ENCODE measurements at places on chromosomes 7 and 10. TPM values are rescaled to one million over a fixed set of nuclear protein-coding genes. Genes with fewer than 3 reads are reported as not detected.

DNA sequence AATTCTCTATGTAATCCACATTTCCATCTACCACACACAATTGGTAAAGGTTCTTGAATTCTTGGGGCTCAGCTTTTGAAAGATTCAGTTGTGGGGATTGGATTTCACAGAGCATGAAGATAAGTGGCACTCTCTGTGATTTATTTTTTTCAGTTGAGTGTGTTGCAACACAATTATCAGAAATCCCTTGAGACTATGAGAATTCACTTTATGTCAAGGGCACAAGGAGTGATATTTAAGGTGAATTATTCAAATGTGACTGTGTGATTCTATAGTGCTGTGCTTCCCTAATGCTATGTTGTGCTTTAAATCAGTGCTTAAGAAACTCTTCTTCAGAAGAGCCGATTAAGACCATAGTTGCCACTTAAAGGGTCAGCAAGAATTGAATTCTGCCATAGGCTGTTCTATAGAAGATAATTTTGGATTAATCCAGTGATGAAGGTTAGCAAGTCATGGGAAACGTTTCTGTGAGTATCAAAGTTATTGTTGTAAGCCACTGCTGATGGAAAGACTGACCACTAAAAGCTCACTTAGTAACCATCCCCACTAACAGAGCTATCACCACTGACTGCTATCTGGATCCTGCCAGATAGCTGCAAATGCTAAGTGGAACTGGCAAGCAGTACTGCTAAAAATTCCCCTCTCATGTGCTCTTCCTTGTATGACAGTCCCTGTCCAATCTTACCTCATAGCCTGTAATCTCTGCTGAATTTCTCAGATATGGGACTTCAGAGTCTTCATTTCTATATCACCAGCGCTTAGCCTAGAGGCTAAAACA lies 134.0 kb upstream of the SEMA3D start:
- no peak for DNase-seq

DNA sequence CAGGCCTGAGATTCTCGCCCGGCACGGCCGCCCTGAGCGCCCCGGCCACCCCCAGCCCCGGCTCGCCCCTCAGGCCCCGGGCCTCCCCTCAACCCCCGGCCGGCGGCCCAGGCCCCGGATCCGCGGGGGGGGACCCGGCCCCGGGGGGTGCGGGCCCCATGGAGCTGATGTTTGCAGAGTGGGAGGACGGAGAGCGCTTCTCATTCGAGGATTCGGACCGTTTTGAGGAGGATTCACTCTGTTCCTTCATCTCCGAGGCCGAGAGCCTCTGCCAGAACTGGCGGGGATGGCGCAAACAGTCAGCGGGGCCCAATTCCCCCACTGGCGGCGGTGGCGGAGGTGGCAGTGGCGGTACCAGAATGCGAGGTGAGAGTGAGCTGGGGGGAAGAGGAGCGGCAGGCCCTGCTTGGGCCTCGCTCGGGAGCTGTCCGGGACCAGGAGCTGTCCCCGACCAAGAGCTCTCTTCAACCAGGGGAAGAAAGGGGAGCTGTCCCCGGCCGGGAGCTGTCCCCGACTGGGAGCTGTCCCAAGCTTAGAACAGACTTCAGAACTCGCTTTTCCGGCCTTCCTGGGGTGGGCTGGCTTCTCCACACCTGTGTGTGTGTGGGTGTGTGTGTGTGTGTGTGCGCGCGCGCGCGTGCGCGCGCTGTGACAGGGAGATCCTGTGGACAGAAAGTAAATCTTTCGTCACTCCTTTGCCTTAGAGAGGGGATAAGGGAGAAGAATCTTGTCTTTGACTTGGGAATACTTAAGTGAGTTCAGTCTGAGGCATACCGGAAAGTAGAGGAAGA lies 510 bp downstream of the ZSWIM8 start:
- DNase-seq = no peak

- DNase-seq = no peak
Measured at GRCh38 chr10:129350690-129351089, 116.4 kb upstream of the MGMT start.

DNA sequence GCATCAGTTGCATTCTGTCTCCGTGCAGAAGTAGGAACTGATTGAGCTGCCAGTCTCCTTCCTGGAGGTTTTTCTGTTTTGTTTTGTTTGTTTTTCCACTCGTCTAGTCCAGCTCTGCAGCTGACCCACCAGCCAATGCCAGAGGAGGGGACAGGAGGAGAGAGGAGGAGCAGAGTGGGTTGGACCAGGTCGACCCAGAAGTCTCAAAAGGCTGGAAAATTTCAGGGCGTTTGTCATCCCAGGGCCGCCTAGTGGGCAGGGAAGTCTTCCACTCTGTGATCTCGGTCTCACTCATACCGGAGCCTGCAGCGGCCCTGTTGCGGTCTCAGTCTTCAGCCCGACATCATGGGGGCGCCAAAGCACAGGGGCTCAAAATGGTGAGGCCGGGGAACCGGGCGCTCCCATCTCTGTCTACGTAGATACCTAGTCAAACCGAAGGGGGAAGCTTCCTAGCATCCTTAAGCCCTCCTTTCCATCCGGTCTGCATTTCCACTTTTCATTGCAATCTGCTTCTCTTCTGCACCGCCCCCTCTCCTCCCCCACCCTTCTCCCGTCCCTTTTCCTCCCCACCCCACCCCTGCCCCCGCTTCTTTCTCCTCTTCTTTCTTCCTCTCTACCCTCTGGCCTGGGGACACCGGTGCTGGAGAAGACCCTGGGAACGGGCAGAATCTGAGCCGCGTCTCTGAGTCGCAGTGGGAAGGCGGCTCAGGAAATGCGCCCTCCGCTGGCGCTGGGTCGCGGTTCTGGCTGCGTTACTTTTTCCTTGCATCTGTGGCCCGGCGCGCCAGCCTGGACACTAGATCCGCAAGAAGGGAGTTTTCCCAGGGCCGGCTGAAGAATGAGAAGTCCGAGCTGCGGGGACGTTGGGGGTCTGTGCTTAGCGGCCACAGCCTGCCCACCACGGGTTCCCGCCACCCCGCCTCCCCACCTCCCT lies 16.2 kb upstream of the PAX2 start:
- no peak for DNase-seq

CTAGE8 gene
- 7.2 TPM for polyA plus RNA-seq

NAMPT gene
- 44.9 TPM for polyA plus RNA-seq

- DNase-seq = no peak
Measured at GRCh38 chr10:93152136-93152535, 78.4 kb downstream of the CYP26A1 start.

GRCh38 chr10:72702868-72703581 lies 11.1 kb downstream of the MCU start:
- DNase-seq = no peak

DNA sequence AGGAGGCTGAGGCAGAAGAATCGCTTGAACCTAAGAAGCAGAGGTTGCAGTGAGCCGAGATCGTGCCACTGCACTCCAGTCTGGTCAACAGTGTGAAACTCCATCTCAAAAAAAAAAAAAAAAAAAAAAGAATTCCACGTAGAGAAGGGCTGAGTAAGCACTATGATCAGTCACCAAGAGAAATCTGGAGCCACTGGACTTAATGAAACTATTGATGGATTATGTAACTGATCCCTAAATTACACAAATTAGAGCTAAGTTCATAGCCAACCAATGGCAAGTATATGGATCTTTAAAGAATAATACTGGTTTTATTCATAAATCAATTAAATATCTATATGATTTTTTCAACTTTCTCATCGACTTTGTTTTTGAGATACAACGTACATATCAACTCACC lies 72.2 kb upstream of the ABLIM1 start:
- DNase-seq = no peak

DNA sequence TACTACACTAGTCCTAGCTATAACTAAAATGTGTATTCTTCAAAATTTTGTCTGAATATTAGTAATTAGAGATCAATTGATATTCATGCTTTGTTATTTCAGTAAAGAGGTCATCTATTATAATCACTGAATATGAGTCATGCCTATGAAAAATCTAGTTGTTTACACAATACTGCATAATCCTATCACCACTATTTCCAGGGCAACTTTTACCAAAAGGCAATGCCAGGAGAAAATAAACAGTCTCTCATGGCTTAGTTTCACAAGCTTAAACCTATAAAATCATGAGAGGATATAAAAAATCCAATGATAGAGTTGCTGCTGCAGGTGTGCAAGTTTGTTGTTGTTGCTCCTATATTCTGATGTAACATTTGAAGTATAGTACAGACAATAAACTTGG lies 149.9 kb upstream of the COL1A2 start:
- no peak for DNase-seq

TWIST1 gene
- 8.7 TPM for polyA plus RNA-seq

TET1 gene
- polyA plus RNA-seq = 10.6 TPM

CAMK2B gene
- polyA plus RNA-seq = 2.1 TPM

MSMB gene
- polyA plus RNA-seq = not detected

GRCh38 chr7:100708395-100708794 lies 2.5 kb downstream of the POP7 start:
- DNase-seq = no peak

FIGNL1 gene
- 28.3 TPM for polyA plus RNA-seq

- DNase-seq = no peak
Measured at GRCh38 chr7:25894002-25894901, 257.7 kb upstream of the NFE2L3 start.

DNA sequence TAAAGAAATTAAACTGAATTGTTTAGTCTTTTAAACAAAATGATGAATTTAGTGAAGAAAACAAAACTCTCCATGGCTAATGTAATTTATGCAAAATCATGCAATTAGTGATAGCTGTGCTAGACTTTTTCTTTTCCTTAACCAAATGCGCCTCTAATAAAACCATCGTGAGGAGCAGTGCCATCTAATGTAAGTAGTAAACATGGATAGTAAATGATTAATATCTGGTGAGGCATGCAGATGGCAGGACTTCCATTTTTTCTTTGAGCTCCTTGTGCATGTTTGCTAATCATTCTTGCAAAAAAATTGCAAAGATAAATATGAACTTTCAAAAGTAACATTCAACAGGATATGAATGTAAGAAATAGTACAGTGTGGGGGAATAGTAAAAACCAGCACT lies 2.3 kb downstream of the INSYN2A start:
- no peak for DNase-seq

- no peak for DNase-seq
Measured at GRCh38 chr7:25675789-25676474, 447.6 kb upstream of the NPVF start.

DNA sequence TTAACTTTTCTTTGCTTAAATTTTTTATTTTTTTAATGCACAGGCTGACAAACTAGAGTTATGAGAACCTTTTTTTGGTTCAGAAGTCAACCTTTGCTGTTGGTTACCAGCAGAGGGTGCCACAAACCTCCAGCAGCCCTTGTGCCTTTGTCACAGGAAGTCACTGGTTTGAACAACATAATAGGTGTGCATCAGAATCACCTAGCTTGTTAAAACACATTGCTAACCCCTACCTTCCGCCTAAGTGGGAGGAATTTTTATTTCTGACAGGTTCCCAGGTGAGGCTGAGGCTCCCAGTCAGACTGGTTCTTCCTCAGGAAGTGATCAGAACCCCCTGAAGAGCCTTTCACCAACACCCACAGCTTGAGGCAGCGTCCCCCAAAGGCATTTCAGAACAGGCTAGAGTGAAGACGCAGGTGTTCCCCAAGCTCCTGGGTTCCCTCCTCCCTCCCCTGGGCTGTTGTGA lies 22.6 kb upstream of the VDAC2 start:
- no peak for DNase-seq

MYL7 gene
- polyA plus RNA-seq = 0.99 TPM

CYP2W1 gene
- polyA plus RNA-seq = 4.0 TPM

DNA sequence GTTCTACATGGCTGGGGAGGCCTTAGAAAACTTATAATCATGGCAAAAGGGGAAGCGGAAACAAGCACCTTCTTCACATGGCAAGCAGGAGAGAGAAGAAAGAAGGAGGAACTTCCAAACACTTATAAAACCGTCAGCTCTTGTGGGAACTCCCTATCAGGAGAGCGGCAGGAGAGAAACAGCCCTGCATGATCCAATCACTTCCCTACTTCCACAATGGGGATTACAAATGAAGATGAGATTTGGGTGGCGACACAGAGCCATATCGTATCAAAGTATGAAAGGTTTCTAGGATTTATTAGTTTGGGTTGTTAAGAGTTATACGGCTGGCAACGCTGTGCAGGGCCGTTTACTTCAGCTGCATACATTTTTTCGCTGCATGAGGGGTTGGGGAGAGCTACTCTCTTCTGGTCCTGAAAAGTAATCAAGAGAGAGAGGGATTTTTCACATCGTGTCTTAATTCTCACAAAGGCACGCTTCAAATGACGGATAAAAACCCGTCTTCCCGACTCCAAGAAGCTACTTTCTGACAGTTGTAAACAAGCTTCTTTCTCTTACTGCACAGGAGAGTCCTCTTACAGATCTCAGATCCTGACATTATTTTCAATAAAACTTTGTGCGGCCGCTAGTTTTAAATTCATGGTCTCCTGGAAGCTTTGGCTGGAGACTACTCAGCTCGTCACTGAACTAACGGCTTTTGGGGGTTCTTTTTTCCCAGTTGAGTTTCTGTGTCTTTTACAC lies 751 bp upstream of the GTPBP10 start:
- peak; percentile 45 for DNase-seq

LIPJ gene
- 0.39 TPM for polyA plus RNA-seq

- DNase-seq = no peak
Measured at GRCh38 chr7:78125884-78126283, 327.3 kb downstream of the PHTF2 start.

DNA sequence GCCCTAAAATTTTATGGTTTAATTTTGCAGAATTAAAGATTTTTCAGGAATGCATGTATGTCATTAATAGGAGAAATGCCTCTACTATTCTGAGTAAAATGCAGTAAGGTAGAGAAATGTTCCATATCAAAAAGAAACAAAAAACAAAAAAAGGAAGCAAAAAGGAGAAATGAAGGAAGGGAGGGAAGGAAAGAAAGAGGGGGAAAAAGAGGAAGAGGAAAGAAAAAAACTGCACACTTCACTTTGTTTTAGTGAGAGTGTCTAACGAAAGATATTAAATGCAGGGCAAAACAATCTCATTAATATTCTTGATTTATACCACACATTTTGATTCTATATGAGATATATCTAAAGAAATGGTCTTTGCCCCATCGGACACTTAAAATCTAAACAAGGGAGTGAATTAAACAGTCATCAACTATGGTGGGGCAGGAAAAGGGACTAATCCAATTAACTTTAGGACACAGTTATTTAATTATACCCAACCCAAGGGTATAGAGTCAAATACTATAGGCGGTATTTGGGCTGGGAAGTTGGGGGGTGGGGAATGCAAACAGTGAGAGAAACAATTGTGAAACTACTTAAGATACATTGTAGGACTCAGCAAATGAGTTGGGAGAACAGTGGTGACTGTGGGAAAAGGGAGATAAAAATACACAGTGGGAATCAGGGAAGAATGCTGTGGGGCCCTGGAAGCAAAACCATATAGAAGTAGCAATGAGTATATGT lies 27.0 kb downstream of the IMMP2L start:
- DNase-seq = no peak

Data from right renal pelvis (tissue), 4 donors.